ENCODE measurements at places on chromosomes 12 and 14. TPM values are rescaled to one million over a fixed set of nuclear protein-coding genes. Genes with fewer than 3 reads are reported as not detected.

Gene FBLN5
- total RNA-seq = 1.9 TPM

Gene REM2
- 0.28 TPM for total RNA-seq

Gene WNT1
- total RNA-seq = not detected

Gene OR4E1
- total RNA-seq = not detected

Gene HCAR1
- total RNA-seq = 0.21 TPM

Gene SDR9C7
- 5.1 TPM for total RNA-seq

Gene CYP27B1
- 10.4 TPM for total RNA-seq

Gene CLEC2A
- total RNA-seq = not detected

Gene POLE2
- total RNA-seq = 14.0 TPM

Gene PIWIL1
- total RNA-seq = 0.07 TPM

Gene ADAMTS20
- total RNA-seq = not detected

Gene IQSEC3
- not detected for total RNA-seq

Gene EXOC3L4
- total RNA-seq = not detected

Gene FAM186B
- 0.07 TPM for total RNA-seq

Gene RPL10L
- not detected for total RNA-seq

Gene SYCP3
- not detected for total RNA-seq

Gene SYT1
- 0.49 TPM for total RNA-seq

Gene OR4N5
- total RNA-seq = not detected

Gene ZDHHC22
- not detected for total RNA-seq

Gene PZP
- not detected for total RNA-seq

Gene SLC17A8
- total RNA-seq = not detected

Gene HCAR2
- 3.9 TPM for total RNA-seq

Gene PRR4
- total RNA-seq = 1.6 TPM

Gene TMPO
- total RNA-seq = 82.9 TPM

Data from airway epithelial cell (primary cell).